Nucleus accumbens (tissue), 56 donors: ENCODE measurements at places on chromosomes 7 and 10.

GRCh38 chr10:89837165-89838043 lies 136.0 kb downstream of the KIF20B start:
- peak; percentile 46 for DNase-seq

DNA sequence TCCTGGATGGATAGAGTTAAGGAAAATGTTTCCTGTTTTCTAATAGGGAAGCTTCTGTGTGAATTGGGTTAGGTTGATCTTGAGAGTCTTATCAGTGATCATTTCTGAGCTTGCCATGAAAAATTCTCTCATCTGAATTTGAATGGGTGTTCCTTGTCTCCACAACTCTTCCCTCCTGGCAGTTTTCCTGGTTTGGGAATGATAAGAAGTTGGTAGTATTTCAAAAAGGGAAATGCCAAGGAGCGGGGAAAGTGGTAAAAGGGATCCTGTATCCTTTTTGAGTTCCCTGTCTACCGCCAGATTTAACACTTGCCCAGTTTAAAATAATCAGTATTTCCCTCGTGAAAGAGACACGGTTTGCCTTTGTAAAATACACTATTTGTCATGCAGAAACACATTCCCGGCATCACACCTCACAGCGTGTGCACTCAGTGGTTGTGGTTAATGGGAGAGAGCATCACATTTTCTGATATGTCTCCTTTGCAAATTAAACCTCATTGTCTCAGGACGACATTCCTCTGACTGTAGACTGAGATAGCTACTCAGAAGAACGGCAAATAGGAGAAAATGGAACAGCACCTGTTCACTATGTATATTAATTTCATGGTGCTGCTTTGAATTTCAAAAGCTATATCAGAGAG lies 113.2 kb upstream of the IFRD1 start:
- no peak for DNase-seq

DNA sequence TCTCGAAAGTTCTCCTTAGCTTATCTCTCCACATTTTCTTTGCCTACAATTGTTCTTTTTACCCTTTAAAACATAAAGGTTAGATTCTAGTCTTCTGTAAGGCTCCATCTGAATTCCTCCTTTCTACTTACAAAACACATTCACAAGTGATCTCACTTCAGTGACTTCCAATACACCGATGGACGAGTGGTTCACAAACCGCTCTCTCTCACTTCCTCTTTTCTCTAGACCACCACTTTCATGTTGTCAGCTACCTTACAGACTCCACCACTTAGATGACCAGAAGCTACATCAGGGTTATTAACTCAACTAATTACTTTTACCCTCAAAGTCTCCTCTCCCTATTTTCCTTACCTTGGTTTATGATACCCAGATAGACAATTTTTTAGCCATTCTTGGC lies 11.8 kb downstream of the MET start:
- no peak for DNase-seq

DNA sequence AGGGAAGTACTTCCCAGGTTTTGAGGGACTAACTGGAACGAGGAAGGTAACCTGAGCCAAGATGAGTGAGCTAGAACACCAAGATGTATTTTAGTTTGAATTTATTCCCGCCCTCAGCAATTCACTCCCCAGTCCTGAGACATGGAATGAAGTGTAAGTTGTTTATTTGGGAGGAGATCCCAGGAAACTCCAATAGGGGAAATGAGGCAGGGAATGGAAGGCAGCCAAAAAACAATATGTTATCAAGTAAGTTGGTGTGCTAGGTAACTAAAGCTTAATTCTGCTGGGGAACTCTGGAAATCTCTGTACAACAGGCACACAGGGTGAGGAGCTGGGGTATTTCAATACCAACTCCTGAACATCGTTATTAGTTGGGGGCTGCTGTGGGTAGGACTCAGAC lies 189.7 kb upstream of the HDAC9 start:
- no peak for DNase-seq

DNA sequence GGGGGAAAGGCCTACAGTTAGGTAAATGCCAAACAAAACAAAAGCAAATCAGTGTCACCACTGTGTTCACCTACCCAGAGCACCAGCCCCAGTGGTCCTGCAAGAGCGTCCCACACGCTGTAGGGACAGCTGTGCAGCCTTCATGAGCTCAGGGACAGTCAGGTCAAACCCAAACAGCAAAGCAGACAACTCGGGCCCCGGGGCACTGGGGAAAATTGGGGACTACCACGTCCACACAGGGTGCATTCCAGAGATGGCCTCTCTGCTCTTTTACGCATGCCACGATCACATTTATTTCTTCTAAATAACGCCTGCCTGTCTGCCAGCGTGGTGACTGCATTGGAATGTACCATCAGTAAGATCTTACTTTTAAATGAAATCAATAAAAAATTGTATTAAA lies 21.7 kb downstream of the EBF3 start:
- DNase-seq, result no peak
